ENCODE measurements at places on chromosomes 4 and X.

- DNase-seq: no peak
These were observed 208.1 kb upstream of the TET2 start for GRCh38 chr4:104938624-104939023.

- no peak for DNase-seq
These were observed 707 bp upstream of the UNC5C start for GRCh38 chr4:95549246-95550114.

- DNase-seq: no peak
These were observed 24.9 kb upstream of the SGMS2 start for GRCh38 chr4:107799669-107800450.

DNA sequence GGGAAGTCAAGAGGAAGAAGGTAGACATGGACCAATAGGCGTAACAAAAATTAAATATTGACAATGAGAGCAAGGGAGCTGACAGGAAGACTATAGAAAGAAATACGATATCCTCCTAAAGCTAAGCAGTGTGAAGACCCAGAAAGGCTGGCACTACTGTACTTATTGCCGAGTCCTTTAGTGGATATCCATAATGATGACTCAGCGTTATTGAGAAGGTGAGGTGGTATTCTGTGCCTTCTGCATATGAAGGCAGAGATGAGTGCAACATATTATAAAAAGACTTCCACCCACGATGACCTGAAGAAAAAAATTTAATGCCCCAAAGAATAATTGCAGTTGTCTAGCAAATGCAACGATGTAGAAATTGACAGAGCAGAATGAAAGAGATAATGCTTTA is 13.0 kb upstream of the MCF2 start:
- no peak for DNase-seq

- DNase-seq: no peak
These were observed 83.0 kb downstream of the FAM193A start for GRCh38 chr4:2619459-2619858.

- no peak for DNase-seq
These were observed 219.2 kb downstream of the ARAP2 start for GRCh38 chr4:36024901-36025660.

- DNase-seq: no peak
These were observed 81.8 kb upstream of the WDR1 start for GRCh38 chr4:10198365-10198764.

- DNase-seq: no peak
These were observed 6.3 kb upstream of the SGMS2 start for GRCh38 chr4:107818301-107818910.

- no peak for DNase-seq
These were observed 516.5 kb downstream of the PCDH7 start for GRCh38 chr4:31236639-31237173.

DNA sequence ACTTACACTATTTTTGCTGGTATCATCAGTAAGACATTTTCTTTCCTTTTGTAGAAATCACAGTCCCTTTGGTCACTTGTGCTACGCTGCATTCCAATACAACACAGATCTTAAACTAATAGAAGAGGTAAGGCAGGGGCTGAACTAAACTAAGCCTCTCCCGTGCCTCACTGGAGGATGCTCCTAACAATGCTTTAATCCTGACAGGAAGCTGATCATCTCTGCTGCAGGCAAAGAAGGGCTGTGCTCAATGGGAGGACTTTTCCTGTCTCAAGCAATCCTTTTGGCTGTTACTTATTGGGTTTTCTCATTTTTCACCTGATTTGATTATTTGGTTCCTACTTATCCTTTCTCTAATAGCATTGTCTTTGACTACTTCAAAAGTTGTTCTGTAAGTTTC is 583.1 kb downstream of the INPP4B start:
- no peak for DNase-seq

- no peak for DNase-seq
These were observed 286.5 kb downstream of the EPHA5 start for GRCh38 chr4:65383589-65384305.

GRCh38 chr4:37641352-37641751 is 44.8 kb downstream of the RELL1 start:
- no peak for DNase-seq

- no peak for DNase-seq
These were observed 69.5 kb upstream of the BLTP1 start for GRCh38 chr4:122082661-122083060.

DNA sequence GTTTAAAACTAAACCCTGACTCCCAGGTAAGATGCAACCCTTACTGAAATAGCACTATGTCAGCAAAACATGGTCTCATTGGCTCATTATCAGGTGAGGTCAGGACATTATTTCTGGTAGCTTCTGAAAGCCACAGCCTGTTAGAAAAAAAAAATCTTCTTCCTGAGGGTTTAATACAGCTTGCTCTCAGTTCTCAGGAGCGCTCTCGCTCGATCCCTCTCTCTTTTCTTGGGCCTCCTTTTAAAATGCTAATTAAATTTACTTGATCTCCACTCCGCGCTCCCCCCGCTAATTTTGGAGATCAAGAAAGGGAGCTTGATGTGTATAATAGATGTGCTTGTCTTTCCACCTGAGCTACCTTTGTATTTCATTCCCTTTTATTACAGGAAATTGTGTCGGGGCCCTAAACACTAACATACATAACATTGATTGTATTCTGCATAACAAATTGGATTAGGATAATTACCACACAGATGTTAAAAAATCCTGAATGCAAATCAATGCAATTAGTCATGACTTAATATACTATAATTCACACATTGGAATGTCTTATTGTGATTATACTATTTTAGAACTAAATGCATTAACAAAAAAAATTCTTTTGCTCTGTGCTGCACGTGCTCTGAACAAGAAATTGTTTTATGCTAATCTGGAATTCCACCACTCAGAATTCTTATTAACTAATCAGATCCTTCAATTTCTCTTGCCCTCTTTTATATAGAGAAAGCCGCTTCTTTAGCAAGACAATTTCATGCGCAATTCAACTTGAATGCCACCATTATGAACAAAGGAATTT is 101.6 kb upstream of the TEX13D start:
- DNase-seq: no peak

- DNase-seq: no peak
These were observed 38.7 kb downstream of the SGMS2 start for GRCh38 chr4:107863416-107863815.

- no peak for DNase-seq
These were observed 47.0 kb downstream of the NUDT9 start for GRCh38 chr4:87469390-87469789.

- no peak for DNase-seq
These were observed 3.3 kb downstream of the GASK1B start for GRCh38 chr4:158169506-158169905.

DNA sequence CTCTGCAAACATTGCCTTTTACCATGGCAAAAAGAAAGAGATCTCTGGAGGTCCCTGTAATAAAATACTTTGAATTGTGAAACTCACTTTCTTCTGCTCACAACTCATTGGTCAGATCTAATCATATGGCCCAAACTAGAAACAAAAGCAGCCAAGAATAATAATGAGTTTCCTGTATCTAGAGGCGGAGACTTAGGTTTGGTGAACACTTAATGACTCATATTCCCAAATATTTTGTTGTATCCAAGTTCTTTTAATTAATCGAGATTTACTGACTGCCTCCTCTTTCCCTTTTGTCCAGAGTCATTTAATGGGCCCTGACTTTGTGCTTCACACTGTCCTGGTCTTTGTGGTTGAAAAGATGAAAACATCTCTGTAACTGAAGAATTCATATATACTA is 190.6 kb downstream of the CCSER1 start:
- DNase-seq: no peak

DNA sequence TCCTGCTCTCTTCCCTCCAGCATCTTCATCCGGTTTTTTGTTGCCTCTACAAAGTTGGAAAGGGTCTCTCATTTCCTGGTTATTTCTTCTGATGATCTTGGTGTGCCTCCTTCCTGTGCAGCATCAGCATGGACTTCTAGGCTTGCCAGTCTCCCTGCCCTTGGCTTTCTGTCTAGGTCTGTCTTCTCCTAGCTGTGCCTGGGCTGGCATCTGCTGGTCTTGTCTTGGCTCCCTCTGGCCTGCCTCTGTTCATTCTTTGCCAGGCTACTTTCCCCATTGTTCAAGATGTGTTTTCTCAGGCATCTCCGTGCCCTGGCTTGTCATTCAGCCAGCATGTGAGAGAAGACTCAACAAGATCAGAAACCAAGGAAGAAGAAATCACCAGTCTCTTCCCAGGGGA is 9.7 kb downstream of the ZNF275 start:
- no peak for DNase-seq

- no peak for DNase-seq
These were observed 163.2 kb downstream of the HHIP start for GRCh38 chr4:144809056-144809640.

All from D721Med (cell line).